ENCODE measurements at places on chromosomes 1 and 21.
A peak's percentile ranks its signal among the peaks of the same experiment; 100 is the strongest.

GRCh38 chr21:18468790-18469189, 65.2 kb upstream of the TMPRSS15 start:
- no peak for DNase-seq

- no peak for DNase-seq
Observed at GRCh38 chr1:175536921-175537320, 206.5 kb downstream of the TNR start.

GRCh38 chr1:225653463-225654276, 747 bp upstream of the ENAH start:
- DNase-seq, result no peak

GRCh38 chr1:236123563-236123962, 18.8 kb upstream of the GPR137B start:
- no peak for DNase-seq

DNA sequence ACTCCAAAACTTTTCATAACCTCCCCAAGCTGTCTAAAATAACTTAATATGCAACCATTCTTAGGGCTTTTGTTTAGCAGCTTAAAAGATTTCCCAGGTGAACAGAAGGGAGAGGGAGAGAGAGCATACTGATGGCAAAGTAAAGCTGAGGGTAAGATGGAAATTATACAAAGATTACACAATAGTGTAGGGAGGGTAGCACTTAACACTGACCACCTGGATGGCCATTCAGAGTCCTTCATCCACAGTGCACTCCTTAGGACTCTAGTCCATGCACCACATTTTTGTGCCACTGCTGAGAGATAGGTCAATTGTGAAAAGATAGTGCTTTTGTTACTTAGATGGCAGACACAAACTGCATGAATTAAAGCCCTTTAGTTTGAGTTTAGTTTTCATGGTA, 574.6 kb downstream of the LMO4 start:
- DNase-seq, result no peak

- DNase-seq, result no peak
Observed at GRCh38 chr1:168338589-168339503, 58.2 kb downstream of the TBX19 start.

DNA sequence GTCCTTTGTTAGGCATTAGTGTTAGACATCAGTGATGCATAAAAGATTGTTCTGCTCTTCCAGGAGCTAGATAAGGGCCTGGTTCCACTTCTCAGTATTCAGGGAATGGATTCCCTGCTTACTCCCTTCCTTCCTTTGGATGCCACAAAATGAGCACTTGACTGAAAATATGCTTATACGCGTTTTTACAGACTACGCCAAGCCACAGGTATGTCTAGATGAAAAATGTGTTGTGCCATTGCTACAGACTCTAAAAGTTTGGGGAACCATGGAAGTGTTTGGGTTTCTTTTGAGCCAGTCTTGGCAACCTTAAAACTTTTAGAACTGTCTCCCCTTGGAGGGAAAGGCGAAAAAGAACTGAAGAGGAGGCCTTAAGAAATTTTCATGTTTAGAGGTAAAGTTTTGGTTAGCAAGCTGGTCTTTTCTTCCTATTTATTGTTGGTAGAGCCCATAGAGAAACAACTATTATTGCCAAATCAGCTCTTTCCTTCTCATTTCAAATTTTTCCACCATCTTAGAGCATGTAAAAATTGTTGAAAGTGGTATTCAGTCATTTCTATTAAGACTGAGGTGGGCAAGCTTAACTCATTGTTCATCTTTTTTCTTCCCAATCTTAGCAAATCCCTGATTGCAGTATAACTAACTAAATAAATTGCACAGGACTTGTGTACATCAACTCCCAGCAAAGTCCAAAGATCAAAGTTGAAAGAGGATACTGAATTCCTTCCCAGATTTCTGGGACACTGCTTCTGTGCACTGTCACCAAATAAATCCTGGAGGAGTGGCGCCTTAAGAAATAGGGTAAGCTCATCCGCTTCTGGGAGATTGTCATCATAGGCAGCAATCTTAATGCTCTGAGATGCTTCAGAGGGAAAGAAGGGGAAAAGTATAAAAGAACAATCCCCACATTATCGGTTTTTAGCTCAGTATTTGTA, 18.9 kb downstream of the FGGY start:
- DNase-seq, result no peak

- no peak for DNase-seq
Observed at GRCh38 chr1:203996126-203996525, 76.8 kb upstream of the SOX13 start.

DNA sequence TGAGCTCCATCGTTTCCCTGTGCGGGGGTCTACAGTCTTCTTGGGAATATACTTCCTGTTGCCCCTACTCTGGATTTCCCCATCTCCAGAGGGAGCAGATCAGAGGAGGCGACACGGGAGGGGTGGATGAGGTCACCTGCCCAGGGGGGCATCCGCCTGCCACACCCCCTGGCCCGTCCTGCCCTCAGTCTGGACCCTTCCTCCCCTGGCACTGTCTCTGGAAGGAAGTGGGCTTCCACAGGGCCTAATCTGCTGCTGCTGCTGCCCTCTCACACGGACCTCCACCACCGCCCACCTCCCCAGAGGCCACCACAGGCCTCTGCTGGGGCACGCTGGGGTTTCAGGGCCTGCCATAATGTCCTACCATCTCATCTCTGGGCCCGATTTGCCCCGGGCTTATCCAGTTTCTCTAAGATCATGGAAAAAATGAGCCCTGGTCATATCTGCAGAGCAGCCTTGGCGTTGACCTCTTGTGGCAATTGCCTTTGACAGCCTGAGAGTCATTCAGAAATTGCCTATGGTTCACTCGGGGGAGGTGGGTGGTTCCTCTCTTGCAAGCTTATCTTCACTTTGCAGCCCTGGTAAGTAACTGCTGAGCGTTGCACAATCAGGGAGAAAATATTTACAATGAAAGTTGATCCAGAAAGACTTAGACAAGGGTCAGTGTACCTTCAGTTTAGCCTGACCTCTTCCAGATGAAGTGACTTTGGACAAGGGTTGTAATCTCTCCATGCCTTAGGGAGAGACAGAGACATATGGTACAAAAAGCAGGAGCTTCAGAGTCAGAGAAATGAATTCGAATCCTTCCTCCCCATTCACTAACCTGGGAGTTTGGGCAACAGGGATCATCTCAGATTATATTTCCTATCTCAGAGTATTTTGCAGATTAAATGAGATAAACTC, 252.4 kb downstream of the TOMM20 start:
- DNase-seq, result peak; percentile 44

- no peak for DNase-seq
Observed at GRCh38 chr1:12153181-12153785, 13.5 kb upstream of the TNFRSF1B start.

DNA sequence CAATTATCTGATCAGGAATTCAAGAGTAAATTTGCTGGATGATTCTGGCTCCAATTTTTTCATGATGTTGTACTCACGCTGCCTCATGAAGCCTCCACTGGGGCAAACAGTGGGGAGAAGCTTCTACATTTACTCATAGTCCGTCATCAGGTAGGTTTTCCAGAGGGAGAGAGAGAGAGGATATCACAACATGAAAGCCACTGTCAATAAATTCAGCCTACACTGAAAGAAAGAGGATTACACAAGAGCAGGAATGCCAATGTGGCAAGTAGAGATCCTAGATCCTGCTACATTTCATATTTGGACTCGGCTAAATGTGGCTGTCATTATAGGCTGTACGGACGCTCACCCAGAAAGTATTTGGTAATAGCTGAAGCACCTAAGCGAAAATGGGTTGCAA, 819.9 kb downstream of the BRINP3 start:
- no peak for DNase-seq

DNA sequence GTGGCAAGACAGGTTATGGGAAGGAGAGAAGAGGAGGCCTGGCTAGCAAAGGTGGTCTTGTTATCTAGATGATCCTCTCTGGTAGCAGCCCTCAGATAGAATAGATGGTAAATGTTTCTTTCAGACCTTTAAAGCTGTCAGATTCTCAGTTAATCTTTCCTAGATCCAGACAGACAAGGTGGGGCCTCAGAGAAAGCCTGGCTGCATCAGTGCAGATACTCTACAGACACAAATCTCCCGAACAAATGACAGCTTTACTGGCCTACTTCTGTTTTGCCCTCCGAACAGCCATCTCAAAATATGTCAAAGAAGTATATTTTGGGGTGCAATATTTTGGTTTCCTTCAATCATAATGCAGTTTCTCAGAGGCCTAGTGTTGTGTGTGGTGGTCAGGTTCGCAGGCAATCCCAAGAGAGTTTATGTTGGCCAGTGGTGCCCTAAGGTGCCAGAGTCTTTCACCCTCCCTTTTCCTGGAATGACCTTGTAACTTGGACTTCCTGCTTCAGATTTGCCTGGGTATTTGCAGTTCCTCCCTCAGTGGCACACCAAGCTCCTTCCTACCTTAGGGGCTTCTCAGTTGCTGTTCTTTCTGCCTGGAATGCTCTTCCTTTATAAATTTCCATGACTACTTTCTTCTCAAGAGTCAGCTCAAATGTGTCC, 7.0 kb downstream of the LRRC8B start:
- DNase-seq, result no peak

DNA sequence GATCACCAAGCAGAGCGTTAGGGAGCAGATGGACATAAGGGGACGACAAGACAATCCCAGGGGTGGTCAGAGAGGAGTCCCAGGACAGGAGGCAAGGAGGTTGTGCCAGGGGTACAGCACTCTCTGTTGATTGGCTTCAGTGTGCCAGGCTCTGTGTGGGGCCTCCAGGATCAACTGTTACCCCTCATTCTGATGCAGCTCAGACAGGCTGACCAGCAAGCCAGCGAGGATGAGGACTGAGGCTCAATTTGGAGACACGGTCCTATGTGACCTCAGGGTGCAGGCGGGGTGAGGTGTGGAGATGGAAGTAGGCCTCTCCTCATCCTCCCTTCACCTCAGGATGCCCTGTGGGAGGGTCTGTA, 4.0 kb downstream of the HYI start:
- no peak for DNase-seq

All from NK-92 treated with Interleukin-12 subunit alpha and Interleukin-12 subunit beta, amount 100 ng/mL, for 24 hours (cell line).